ENCODE measurements at places on chromosomes 12 and 14. TPM values are rescaled to one million over a fixed set of nuclear protein-coding genes. Genes with fewer than 3 reads are reported as not detected.

SPIC gene
- not detected for polyA plus RNA-seq

RND1 gene
- polyA plus RNA-seq: 1.2 TPM

PLEK2 gene
- polyA plus RNA-seq: 7.1 TPM

ADAMTS20 gene
- polyA plus RNA-seq: 0.26 TPM

PCED1B gene
- 30.0 TPM for polyA plus RNA-seq

TSPAN9 gene
- polyA plus RNA-seq: 14.2 TPM

CCER1 gene
- 77.3 TPM for polyA plus RNA-seq

TAS2R8 gene
- not detected for polyA plus RNA-seq

EGLN3 gene
- 3.4 TPM for polyA plus RNA-seq

RTL1 gene
- polyA plus RNA-seq: 0.34 TPM

GPR162 gene
- polyA plus RNA-seq: 1.8 TPM

WDHD1 gene
- 5.2 TPM for polyA plus RNA-seq

FGF23 gene
- polyA plus RNA-seq: 0.12 TPM

IFT81 gene
- 20.1 TPM for polyA plus RNA-seq

CLEC14A gene
- polyA plus RNA-seq: 11.4 TPM

SVOP gene
- polyA plus RNA-seq: 0.37 TPM

NKX2-8 gene
- polyA plus RNA-seq: 10.4 TPM

KCNJ8 gene
- polyA plus RNA-seq: 3.3 TPM

ADCY4 gene
- polyA plus RNA-seq: 10.0 TPM

KCNC2 gene
- not detected for polyA plus RNA-seq

FZD10 gene
- polyA plus RNA-seq: 0.90 TPM

ACSM4 gene
- 1.3 TPM for polyA plus RNA-seq

GPRC5D gene
- polyA plus RNA-seq: 5.5 TPM

ADGRD1 gene
- polyA plus RNA-seq: 27.2 TPM

HSPA2 gene
- polyA plus RNA-seq: 389 TPM

MMP17 gene
- 13.2 TPM for polyA plus RNA-seq

OR6J1 gene
- polyA plus RNA-seq: not detected

PTPN6 gene
- 19.1 TPM for polyA plus RNA-seq

GLIPR1L1 gene
- 95.5 TPM for polyA plus RNA-seq

TSPAN19 gene
- polyA plus RNA-seq: 7.5 TPM

CELA1 gene
- polyA plus RNA-seq: not detected

JAG2 gene
- polyA plus RNA-seq: 12.9 TPM

TAS2R20 gene
- polyA plus RNA-seq: 0.46 TPM

MYH6 gene
- polyA plus RNA-seq: 0.44 TPM

CLEC4C gene
- 1.9 TPM for polyA plus RNA-seq

GPRC5A gene
- 2.8 TPM for polyA plus RNA-seq
